ENCODE measurements at places on chromosomes 12 and 14.

GRCh38 chr14:75521415-75522199 is 662 bp upstream of the BATF start:
- DNase-seq, result no peak

DNA sequence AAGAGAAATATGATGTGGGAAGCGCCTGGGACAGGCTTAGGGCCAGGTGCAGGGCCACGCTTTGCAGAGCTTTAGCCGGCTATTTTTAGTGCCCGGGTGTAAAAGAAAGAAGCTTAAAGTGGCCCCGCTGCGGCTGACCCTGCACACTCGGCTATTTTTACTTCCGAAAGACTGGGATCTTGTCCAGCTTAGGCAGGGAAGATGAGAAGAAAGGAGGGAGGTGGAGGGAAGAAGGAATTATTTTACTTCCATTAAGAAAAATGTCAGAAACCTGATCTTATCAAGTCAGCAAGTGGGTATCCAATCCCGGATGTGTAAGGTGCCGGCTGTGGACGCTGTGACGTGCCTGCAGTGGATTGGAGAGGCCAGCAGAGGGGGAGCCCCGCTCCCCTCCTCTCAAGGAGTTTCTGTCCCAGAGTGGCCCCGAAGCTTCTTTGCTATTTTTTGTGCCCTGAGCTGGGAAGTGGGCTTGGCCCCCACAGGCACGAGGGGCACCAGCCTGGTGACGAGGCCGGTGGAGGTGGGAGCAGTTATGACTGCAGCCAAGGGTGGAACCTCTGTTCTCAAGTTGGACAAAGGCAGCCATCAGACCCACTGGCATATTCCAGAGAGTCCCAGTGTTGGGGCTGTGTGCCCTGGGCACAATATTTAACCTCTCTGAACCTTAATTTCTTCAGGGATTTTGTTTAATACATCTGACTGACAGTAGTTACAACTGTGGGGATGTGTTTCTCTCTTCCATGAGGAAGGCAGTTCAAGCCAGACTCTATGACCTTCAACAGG is 97.7 kb downstream of the ESRRB start:
- DNase-seq, result no peak

GRCh38 chr14:51253880-51254279 is 13.8 kb downstream of the TMX1 start:
- DNase-seq, result no peak

- peak; percentile 3 for DNase-seq
Measured at GRCh38 chr12:117098361-117099217, 627 bp downstream of the TESC start.

- DNase-seq, result no peak
Measured at GRCh38 chr12:100857418-100857817, 62.8 kb downstream of the ANO4 start.

- DNase-seq, result no peak
Measured at GRCh38 chr14:92704036-92704804, 44.2 kb downstream of the LGMN start.

DNA sequence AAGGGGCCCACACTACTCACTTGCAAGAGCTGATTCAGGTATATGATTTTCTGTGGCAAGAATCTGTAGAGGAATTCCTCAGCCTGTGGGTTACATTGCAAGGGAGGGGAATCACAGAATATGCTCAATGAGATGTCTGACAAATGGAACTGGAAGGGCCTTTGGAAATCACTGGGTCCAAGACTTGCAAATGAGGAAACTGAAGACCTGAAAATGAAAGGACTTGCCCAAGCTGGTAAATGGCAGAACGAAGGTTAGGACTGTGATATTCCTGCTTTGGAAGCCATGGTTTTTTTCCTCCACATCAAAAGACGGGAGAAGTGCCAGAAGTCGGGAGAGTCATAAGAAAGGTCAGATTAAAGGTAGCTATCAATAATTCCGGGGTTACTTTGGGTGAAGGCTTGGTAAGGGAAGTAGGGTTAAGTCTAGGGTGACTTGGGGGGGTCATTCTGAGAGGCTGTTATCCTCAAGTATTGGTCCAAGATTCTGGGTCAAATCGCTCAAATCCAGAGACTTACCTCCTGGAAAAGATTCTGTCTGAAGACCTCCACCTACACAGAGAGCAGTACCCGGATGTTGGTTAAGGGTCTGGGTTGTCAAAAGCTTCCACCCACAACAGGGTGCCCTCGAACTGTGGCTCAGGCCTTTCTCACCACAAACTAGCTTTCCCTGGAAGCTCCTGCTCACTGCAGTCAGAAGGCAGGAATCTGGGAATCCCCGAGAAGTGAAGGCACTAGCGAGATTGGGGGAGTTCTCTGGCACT is 539 bp downstream of the PSME2 start:
- DNase-seq, result no peak

- DNase-seq, result no peak
Measured at GRCh38 chr12:27431185-27431584, 15.4 kb upstream of the SMCO2 start.

DNA sequence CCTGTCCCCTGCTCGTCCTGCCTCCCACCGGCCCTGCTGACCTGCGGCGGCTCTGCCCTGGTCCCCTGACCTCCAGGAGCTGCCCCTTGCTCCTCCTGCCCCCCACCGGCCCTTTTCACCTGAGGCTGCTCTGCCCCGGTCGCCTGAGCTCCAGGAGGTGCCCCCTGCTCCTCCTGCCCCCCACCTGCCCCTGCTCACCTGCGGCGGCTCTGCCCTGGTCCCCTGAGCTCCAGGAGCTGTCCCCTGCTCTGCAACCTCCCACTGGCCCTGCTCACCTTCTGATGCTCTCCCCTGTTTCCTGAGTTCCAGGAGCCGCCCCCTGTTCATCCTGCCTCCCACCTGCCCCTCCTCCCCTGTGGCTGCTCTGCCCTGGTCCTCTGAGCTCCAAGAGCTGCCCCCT is 101.3 kb downstream of the TMEM121 start:
- DNase-seq, result no peak

GRCh38 chr14:94113908-94114588 is 3.5 kb downstream of the IFI27 start:
- no peak for DNase-seq

GRCh38 chr12:80472236-80472635 is 28.2 kb downstream of the PTPRQ start:
- DNase-seq, result no peak

DNA sequence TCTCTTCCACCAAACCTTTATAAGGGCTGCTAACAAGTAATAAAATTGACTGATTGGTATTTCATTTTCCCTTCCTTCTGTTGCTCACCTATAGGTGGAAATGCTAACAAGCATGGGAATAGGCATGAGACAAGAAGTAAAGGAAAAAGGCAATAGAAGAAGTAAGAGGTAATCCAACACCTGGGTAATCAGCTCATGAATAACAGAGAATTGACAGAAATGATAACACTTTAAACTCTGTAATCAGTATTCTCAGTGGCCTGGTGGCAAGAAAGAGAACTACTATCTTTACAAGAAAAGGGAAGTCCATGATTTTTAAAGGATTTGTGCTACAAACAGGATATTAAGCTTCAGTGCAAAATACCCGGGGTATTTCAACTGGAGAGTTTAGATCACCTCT is 737.8 kb downstream of the RERGL start:
- DNase-seq, result no peak

- DNase-seq, result no peak
Measured at GRCh38 chr12:105756961-105757360, 381.8 kb downstream of the NUAK1 start.

DNA sequence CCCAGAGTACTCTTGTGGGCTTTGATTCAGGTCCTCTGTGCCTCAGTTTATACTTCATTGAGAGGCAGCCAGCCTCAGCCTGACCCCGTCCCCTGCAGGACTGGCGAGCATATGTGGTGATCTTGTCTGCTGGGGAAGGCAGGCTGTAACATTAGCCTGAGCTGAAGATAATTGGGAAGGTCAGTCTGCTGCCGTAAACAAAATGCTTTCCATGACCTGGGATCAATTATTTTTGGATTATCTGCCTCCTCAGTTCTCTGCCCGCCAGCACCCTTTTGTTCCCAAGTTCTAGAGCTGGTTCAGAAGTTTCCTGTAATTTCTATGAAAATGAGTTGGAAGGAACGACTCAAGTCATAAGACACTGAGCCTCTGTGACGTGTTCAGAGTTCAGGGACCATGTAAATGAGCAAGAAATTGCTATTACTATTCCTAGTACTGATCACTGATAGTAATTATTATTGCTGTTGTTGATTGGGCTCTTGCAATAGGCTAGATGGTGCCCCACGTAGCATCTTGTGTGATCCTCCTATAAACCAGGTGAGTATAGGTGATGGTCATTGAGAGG is 4.5 kb downstream of the ORAI1 start:
- no peak for DNase-seq

DNA sequence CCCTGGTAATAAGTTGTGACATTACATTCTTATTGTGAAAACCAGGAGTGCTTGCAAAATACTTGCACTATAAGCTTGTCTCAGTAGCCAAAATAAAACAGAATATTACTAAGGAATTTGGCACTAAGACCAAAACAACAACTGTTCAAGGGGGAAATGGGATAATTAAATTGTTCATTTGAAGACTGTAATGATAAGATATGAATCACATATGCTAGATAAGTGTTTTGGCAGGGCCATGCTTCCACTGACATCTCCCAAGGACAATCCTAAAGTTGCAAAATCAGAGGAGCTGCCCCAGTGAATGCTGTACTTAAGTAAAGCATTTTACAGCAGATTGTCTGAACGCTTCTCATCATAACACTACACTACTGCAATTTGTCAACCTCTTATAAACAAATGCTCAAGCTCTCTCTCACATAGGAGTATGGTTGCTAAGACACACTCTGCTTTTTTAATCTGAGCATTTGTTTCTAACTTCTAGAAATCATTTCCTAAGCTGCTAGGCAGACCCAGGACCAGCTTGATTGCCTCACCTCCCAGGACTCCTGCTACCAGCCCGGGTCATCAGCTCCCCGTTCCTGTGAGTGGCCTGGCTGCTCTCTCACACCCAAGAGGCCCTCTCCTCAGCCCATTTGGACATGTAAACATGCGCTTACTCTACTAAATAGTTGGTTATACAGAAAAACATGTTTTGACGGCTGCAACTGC is 191.5 kb downstream of the PAX9 start:
- no peak for DNase-seq

GRCh38 chr12:132071040-132071810 is 72.9 kb downstream of the DDX51 start:
- DNase-seq, result no peak

GRCh38 chr12:38880288-38880687 is 25.1 kb downstream of the CPNE8 start:
- DNase-seq, result no peak

DNA sequence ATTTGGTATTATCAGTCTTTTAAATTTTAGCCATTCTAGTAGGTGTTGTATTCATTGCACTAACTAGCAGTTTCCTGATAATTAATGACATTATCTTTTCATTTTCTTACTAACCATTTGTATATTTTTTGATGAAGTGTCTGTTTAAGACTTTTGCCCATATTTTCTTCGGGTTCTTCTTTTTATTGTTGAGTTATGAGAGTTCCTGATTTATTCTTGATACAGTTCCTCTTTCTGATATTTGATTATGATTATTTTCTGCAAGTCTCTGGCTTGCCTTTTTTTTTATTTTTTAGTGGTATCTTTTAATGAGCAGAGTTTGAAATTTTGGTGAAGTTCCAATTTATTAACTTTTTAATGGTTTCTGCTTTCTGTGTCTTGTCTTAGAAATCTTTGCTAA is 6.2 kb upstream of the RNU6-7 start:
- DNase-seq, result no peak
